ENCODE measurements at places on chromosomes 7 and 10.

- no peak for DNase-seq
Observed at GRCh38 chr7:157165987-157166386, 27.3 kb downstream of the UBE3C start.

GRCh38 chr10:101570428-101571270 lies 17.4 kb downstream of the POLL start:
- DNase-seq = no peak

- DNase-seq = no peak
Observed at GRCh38 chr7:7653593-7654187, 13.1 kb downstream of the UMAD1 start.

DNA sequence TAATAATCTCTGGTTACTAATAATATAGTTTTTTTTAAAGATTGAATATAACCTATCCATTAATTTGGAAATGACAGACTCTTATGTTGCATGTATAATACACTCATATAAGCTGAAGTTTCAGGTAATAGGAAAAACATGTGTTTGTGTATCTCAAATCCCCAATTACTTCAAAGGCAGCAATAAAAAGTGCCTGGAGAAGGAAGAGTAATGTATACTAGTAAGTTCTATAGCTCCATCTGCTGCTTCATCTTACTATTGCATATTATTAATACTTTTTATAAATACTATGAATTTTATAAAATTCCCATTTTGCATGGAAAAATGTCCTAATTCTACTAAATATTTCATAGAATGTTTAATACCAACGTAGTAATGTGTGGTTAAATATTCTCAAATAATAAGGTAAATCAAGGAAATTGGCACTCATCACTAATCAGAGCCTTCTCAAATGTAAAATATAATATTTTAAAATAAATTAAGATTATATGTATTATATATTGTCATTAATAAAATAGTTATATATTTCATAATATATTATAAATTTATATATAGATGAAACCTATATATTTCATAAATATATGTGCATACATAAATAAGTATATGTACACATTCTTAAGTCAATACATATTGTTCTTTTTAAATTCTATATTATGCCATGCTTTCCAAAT lies 311.9 kb downstream of the HGF start:
- no peak for DNase-seq

DNA sequence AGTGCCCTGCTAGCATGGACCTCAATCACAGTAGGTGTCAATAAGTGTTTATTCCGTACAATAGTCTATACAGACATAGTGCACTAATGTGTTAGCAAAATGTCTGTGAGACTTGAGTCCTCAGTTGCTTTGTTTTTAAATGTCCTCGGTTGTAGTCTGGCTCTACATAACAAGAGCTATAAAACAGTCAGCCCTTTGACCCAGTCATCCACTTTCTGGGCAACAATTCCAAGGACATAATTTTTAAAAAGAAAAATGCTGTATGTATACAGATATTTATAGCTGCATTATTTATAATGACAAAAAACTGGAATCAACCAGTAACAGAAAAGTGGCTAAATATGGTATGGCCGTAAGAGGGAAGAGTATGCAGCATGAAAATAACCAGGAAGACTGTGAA lies 2.8 kb upstream of the PDLIM1 start:
- DNase-seq = no peak
